ENCODE measurements at places on chromosomes 3 and 15. TPM values are rescaled to one million over a fixed set of nuclear protein-coding genes. Genes with fewer than 3 reads are reported as not detected.

GRCh38 chr15:80191897-80192595 lies 39.2 kb downstream of the FAH start:
- no peak for DNase-seq

DNA sequence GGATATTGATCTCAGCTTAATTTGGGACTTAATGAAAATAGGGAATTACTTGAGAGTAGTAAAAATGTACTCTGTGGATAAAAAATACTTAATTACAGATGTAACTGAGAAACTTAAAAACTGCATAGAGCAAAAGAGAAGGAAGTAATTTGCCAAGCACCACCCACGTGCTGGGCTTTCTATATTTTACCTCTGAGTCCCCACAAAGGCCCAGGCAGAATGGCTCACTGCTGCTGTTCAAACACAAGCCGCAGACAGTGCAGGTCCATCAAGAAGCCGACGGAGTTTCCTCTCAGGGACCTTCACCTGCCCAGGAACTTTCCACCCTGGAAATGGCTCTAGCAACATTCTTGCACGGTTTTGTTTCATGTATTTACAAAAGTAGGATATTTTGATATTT lies 77.2 kb upstream of the TRPM1 start:
- DNase-seq, result no peak

The SERINC4 gene
- 0.39 TPM for total RNA-seq

The SNTN gene
- total RNA-seq, result not detected

The PPARG gene
- total RNA-seq, result not detected

All from activated CD8-positive, alpha-beta T cell treated with anti-CD3 and anti-CD28 coated beads, Interleukin-2, amount 10 ng/mL, durations not matched to agents 7 days and 5 days (primary cell).